ENCODE measurements at places on chromosomes 6 and 20. TPM values are rescaled to one million over a fixed set of nuclear protein-coding genes. Genes with fewer than 3 reads are reported as not detected.

DNA sequence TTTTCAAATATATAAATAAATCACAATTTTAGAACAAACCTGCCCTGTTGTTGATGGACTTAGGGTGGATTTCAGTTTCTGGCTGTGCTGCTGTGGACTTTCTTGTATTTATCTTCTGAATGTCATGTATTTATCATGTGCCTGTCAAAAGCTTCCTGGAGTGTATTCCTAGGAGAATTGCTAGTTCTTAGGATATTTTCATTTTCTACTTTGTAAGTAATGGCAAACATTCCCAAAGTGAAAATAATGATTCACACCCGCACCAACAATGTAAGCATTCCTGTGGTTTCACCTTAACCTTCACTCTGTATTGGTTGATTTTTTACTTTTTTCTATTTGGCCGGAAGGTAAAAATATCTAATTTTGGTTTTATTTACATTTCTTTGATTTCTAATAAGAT is 387.8 kb downstream of the SMOC2 start:
- H3K27ac ChIP-seq = no peak overlapping the region
- H3K36me3 ChIP-seq = no peaks in the 10 kb centered on the region
- H3K4me1 ChIP-seq = no peaks in the 10 kb centered on the region
- no peak for DNase-seq
- H3K27me3 ChIP-seq = no peaks in the 10 kb centered on the region
- H3K4me3 ChIP-seq = no peak overlapping the region

- DNase-seq = no peak
- H3K4me1 ChIP-seq = no peaks in the 10 kb centered on the region
- H3K4me3 ChIP-seq = no peak overlapping the region
Measured at GRCh38 chr6:98498866-98499265, 335.5 kb upstream of the POU3F2 start.

DNA sequence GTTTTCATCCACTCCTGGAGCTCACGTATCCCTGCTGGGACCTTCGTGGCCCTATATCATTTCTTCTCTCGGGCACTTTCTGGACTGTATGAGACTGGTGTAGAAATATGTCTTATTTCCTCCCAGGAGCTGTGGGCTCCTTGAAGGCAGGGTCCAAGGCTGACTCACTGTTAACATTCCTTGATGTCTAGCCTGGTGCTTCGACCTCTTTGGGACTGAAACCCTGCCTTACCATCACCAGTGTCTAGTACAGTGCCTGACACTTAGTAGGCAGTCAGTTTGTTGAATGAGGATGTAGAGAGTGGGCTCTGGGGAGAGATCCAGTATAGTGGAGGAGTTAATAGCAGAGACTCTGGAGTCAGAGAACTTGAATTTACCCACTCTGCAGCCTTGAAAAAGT is 23.6 kb downstream of the POFUT1 start:
- no peak overlapping the region for H3K4me3 ChIP-seq
- no peak overlapping the region for H3K27ac ChIP-seq
- H3K4me1 ChIP-seq = peaks cover 10% of the 10 kb centered on the region
- no peaks in the 10 kb centered on the region for H3K27me3 ChIP-seq
- peaks cover 27% of the 10 kb centered on the region for H3K36me3 ChIP-seq

Gene TAGAP
- total RNA-seq = 28.8 TPM

All from GM12878 (cell line).